ENCODE measurements at places on chromosomes 7 and 10.

DNA sequence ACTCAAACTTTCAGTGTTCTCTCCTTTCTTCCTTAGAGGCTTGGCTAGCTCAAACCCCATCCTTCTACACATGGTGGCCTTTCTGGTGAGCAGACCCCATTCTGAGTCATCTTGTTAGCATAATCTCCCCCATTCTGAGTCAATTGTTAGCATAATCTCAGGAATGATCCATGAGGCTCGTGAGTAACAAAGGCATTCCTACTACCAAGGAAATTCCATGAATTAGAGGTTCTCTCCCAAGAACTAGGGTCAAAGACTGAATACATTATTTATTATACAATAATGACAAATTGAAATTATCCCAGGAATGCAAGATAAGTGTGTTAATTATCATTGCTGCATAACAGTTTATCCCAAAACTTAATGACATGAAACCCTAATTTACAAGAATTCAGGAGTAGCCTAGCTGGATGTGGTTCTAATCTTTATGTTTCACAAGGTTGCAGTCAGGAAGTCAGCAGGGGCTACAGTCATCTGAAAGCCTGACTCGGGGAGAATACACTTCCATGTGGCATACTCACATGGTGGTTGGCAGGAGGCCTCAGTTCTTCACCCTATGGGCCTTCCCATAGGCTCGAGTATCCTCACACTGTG is 100.2 kb downstream of the MMRN2 start:
- no peak for DNase-seq

- DNase-seq, result no peak
Measured at GRCh38 chr7:69826283-69826682, 228.0 kb downstream of the AUTS2 start.

DNA sequence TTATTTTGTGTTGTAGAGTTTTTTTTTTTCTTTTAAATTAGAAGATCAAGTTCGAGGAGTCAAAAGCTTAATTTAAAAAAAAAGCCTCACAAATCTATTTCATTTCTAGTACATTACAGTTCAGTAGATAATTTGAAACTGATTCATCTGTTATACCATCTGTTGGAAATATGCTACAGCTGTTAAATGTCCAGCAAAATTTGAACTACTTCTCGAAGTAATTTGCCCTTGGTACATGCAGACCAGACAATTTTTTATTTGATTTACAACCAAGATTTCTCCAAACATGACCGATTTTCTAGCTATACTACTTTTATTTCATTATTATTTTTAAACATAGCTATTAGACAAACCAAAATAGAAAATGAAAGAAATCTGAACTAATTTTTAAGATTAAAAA is 647.9 kb downstream of the CNTNAP2 start:
- no peak for DNase-seq

- no peak for DNase-seq
Measured at GRCh38 chr10:87661861-87662785, 2.4 kb downstream of the PAPSS2 start.

DNA sequence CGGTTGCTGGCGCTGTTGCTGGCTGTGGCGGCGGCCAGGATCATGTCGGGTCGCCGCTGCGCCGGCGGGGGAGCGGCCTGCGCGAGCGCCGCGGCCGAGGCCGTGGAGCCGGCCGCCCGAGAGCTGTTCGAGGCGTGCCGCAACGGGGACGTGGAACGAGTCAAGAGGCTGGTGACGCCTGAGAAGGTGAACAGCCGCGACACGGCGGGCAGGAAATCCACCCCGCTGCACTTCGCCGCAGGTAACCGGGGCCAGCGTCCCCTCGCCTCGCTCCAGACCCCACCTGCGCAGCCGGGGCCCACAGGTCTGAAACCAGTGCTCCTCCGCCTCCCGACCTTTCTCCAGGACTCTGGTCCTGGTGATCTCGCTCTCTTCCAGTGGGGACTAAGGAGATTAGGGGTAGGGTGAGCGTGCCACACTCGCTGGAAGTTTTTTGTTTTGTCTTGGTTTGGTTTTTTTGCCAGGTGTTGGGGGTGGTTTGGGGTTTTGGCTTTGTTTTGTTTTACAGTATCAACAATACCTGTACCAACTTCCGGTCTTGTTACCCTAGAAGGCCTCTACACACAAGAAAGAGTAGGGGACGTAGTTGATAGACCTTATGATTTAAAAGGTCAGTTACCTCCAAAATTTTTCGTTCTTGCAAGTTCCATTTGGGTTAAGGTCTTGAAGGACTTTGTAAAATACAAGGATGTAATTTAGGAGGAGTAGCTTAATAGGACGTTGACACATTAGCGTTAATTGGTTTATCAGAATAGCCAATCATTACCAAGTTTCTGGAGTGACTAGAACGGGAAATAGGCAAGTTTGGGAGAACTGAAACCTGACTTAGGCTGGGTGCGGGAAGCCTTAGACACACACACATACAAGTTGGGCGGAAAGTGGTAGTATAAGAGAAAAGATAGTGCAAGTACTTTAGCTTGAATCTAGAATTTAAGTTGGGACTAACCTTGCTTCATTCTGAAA is 704 bp downstream of the TNKS2 start:
- no peak for DNase-seq

- DNase-seq, result no peak
Measured at GRCh38 chr7:75616421-75617167, 122.1 kb downstream of the HIP1 start.

- no peak for DNase-seq
Measured at GRCh38 chr7:5470816-5471215, 47.2 kb upstream of the TNRC18 start.

- no peak for DNase-seq
Measured at GRCh38 chr10:120392245-120392644, 64.8 kb upstream of the PLPP4 start.

DNA sequence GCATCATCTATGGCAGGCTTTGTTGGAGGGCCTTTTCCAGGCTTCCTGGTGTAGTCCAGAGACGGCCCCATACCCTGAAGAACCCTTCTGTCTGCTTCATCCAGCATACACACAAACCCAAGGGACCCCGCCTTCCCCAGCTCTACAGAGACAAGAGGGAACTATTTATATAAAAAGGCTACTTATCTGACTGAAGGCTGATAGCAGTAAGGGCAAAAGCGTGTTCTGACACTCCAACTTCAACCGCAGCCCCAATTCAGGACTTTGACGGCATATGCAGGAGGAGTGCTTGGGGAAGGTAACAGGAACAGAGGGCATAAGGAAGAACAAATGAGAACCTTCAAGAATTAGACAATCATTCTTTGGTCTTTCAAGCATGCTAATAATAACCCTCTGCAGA is 21.0 kb downstream of the GNA12 start:
- no peak for DNase-seq

DNA sequence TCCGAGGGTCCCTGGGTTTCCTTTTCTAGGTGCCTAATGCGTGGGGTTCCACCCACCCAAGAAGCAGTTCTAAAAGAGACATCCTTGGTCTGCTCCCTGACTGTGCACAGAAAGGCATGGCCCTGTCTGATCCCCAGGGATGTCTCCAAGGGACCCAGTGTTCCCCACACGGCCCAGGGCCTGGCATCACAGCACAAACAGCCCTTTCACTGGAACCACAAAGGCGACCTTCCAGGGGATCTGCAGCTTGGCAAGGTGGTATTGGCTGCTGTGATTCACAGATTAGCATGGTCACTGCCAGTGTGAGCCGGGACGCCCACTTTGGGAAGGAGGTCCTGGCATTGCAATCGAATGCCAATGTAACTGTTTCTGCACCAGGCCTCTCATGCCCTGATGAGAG is 6.4 kb downstream of the KCNMA1 start:
- no peak for DNase-seq

Measured in cortex of kidney (tissue), 1 donor.